ENCODE measurements at places on chromosomes 12 and 14.

DNA sequence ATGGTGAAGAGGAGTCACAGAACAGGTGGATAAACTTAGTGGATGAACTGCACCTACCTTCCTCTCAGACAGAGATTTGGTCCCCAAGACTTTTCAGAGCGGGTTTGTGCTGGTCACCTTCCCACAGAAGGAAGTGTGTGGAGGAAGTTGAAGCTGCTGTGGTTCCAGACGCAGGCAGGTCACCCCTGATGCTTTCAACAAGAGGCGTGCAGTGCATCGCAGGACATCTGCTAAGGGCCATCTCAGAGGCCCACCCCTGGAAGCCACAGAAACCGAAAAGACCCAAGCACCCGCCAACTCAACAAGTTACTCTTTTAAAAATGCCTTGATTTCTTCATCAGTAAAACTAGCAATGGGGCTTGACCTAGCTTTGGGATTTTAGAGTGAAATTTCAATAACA lies 1.0 kb upstream of the GPX2 start:
- DNase-seq, result no peak

- no peak for DNase-seq
These were observed 127.9 kb upstream of the FKBP4 start for GRCh38 chr12:2666846-2667245.

- DNase-seq, result no peak
These were observed 9.3 kb upstream of the PTHLH start for GRCh38 chr12:27981874-27982273.

DNA sequence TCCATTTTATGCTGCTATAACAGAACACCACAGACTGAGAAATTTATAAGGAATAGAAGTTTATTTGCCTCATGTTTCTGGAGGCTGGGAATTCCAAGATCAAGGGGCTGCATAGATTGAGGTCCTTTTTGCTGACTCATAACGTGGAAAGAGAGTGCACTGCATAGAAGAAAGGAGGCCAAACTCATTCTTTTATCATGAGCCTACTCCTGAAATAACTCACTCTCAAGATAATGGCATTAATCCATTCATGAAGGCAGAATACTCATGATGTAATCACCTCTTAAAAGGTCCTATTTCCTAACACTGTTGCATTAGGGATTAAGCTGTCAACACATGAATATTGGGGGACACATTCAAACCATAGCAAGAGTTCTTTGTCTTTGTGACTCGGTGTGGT lies 60.0 kb upstream of the FBXO33 start:
- DNase-seq, result no peak

Data from thoracic aorta (tissue), 2 donors.